Dorsolateral prefrontal cortex (tissue), 122 donors: ENCODE measurements at places on chromosomes 4 and X.

DNA sequence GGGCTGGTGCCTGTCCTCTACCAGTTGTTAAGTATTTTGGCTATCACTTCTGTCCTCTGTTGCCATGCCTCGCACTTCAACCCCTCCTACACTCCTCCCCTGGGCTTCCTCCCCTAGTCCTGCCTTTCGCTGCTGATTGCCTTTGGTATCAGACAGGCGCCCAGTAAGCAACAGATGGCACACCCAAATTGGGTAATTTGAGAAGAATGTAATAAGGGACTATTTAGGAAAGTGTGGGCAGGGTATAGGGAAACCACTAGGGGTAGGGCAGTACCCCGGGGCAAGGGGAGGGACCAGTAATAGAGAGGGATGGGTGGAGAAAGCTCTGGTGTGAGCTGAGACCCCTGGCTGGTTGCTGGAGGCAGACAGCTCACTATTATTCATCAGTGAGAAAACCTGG is 172.7 kb upstream of the USP9X start:
- no peak for DNase-seq

DNA sequence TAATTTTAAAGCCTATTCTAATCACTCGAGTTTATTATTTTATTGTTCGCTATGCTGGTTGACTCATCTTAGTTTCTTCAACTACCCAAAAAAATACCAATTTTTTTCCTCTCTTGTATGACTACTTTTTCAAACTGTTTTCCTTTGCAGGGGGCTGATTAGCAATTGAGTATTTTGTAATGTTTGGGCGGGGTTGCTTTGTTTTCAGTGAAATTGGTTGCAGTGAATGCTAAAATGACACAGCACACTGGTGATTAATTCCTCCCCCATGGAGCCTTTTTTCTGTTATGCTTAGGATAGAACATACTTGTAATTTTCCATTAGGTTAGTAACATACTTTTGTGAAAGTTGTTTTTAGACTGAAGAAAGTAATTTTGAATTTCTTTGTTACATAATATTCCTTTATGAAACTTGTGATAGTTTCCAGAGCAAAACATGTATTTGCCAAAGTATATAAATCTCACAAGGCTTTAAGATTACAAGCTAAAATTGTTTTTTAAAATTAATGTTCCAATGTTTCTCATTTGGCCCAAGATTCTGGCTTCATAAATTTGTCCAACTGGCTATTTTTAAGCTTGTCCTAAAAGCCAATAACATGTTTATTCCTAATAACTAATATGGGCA is 120.4 kb downstream of the CHIC1 start:
- DNase-seq, result no peak

- no peak for DNase-seq
These were observed 479.5 kb upstream of the FAM47C start for GRCh38 chrX:36528661-36529060.

GRCh38 chr4:5036239-5036638 is 15.0 kb upstream of the STK32B start:
- DNase-seq, result no peak

GRCh38 chr4:80576796-80577195 is 241.3 kb downstream of the CFAP299 start:
- DNase-seq, result no peak

DNA sequence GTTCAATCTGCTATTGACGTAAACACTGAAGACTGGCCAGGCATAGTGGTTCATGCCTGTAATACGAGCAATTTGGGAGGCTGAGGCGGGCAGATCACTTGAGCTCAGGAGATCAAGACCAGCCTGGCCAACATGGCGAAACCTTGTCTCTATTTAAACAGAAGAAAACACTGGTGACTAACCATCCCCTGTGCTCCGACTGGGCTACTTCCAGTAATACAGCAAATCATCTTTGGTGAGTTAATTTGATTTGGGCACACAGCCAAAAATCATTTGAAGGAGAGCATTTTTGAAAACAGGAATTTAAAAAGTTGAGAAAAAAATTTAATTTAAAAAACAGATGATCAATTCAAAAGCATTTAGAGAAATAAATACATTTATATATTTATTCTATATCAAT is 52.0 kb downstream of the SEC24D start:
- DNase-seq, result no peak

DNA sequence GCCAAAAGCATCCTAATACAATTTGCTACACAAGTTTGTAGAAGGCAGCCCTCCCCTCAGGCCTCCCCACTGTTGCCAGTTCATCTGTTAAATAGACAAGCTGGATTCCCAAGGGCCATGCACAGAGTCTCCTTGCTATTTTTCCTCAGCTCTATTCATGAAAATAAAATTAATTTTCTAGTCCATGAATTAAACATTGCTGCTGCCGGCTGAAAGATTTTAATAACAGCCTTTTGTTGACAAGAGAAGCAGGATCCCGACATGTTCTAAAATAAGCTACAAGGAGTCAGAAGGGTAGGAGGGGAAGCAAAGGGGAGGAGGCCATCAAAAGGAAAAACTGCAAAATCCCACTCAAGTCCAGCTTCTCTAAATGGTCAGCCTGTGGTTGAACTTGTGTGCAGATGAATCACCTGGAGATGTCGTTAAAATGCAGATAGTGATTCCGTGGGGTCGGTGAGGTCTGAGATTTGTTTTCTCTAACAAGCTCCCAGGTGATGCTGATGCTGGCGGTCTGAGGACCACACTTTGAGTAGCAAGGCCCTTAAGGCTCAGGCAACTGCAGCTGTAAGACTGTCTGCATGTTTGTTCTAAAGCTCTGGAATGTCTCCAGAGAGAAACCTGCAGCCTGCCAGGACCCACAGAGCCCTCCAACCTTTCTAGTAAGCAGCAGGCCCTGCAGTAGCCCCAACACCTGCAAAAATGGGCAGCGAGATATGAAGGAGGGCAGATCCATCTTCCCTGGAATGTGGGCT is 9.4 kb downstream of the SCD5 start:
- no peak for DNase-seq

DNA sequence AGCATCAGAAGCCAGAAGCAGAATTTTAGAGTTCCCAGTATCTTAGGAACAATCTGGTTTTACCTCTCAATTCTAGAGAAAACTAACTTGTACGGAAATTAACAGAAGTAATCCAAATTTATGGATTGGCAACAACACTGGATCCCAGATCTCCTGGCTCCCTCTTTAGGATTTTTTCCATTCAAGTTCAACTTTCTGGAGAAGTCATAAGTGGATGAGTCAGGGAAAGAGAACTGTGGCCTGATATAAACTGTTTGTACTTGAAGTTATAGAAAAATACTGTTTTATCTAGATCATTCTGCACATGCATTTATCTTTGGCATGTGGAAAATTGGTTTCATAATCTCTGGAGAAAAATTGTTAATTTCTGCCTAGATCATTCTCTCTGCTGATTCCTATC is 380.4 kb downstream of the PCDH7 start:
- no peak for DNase-seq

GRCh38 chr4:40065010-40065409 is 8.4 kb downstream of the N4BP2 start:
- no peak for DNase-seq

DNA sequence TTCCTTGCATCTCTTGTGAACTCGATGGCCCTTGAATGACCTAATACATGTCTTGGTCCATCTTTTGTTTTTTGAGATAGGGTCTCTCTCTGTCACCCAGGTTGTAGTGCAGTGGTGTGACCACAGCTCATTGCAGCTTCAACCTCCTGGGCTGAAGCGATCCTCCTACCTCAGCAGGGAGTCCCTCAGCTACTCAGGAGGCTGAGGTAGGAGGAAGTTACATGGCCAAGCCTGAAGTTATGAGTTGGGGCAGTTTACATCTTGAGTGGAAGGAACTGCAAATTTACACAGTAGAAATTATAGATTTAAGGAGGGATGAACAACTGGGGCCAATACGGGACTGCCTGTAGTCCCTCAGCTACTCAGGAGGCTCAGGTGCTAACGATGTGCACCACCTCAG is 97.2 kb upstream of the METTL14 start:
- DNase-seq, result no peak

DNA sequence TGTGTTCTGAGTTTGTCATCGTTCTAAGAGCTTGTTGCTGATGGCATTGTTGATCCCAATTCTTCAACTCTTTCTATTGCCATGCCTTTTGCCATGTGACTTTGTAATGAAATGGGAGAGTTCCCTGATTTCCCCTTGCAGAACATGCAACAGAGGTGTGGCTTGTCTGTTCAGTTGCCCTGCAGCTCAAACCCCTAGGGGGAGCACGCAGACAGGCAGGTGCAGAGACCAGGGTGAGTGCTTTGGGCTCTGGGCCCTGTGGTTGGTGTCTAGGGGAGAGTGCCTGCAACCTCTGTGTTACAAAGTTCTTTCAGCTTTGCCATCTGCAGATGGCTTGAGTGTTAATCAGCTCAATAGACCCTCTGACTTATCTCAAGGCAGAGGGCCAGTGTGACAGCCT is 332.7 kb downstream of the MID1IP1 start:
- no peak for DNase-seq

DNA sequence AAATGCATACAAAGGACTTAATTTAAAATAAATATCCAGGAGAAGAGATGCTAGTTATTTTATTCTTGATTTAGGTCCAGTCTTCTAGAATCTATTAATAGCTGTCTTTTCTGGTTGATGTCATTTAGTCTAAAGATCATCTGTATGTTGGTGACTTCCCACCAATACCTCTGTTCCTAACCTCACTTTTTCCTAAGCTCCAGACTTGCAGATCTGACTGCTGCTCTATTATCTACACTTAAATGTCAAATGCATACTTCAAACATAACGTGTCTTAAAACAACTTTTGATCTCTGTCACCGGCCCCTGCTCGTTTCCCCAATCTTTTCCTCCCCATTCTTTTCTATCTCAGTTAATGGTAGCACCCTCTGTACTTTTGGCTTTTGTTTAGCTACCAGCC is 133.3 kb downstream of the STIM2 start:
- DNase-seq, result no peak

DNA sequence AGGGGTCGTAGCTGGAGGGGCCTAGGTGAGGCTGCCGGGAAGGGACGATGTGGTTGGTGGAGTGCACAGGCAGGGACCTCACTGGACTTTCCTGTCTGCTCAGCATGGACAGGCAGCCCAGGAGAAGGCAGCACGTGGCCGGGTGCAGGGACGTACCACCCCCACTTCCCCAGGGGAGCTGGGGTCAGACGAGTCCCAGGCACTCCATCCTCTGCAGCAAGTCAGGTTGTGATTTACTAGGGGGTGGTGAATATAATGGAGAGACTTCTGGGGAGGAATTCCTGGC is 1.5 kb upstream of the CTBP1 start:
- no peak for DNase-seq

DNA sequence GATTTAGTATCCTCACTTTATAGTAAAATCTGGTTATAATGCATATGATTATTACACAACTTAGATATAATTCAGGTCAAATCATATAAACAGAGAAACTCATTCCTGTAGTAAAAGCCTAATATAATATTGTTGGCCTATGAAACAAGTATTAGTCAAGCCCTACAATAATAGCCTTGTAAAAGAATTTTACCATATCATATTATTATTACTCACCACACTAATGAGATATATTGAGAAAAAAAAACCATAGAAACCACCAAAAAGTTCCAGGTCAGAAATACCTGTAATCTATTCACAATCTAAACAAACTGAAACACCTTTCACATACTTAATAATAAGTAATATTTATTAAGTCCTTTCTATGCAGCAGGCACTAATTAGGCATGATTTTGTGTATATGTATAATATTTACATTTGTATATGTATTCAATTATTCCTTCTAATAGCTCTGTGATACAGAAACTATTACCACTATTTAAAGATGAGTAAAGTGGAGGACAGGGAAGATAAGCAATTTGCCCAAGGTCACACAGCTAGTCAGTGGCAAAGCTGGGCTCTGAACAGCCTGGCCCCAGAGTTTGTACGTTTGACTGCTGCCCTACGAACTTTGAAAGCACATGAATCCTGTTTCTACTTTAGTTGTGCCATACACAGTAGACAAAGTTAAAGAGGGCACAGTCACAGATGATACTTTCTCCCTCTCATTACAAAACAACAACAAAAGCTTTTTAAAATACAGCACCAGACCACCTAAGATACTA is 9.0 kb downstream of the ZNF827 start:
- no peak for DNase-seq

DNA sequence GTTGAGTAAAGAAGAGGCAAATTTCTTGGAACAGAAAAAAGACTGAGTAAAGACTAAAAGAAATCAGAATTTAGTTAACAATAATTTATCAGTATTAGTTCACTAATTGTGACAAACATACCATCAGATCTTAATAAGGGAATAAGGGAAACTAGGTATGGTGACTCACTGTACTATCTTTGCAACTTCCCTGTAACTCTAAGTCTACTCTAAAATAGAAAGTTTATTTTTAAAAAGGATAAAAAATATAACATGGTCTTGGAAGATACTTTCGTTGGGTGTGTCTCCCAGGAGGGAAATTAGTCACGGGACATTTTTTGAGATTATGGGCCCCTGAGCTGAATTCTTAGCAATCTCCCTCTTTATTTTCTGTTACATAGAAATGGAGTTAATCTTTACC is 97.3 kb downstream of the EMCN start:
- DNase-seq, result no peak

DNA sequence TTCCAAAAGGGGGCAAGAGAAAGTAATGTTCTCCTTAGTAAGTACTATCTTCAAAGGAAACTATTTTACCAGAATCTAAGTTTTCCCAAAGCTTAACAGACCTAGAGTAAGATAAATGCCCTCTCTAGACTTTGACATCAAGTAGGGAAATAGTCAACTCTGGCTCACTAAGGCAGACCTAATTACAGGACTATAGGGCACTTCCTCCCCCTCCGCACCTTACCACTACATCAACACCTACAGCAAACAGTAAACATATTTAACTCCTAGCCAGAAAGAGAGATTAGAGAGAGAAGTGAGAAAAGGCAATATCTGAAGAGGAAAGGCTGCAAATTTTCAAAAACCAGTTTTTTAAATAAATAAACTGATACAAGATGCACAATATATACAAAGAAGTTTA is 60.4 kb downstream of the CNOT6L start:
- no peak for DNase-seq

DNA sequence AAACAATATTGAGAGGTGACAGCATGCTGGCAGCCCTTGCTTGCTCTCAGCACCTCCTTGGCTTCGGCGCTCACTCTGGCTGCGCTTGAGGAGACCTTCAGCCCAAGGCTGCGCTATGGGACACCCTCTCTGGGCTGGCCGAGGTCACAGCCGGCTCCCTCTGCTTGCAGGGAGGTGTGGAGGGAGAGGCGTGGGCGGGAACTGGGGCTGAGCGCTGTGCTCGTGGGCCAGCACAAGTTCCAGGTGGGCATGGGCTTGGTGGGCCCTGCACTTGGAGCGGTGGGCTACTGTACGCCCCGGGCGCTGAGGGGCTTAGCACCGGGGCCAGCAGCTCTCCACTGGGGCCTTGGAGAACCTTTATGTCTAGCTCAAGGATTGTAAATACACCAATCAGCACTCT is 1613.8 kb upstream of the IGFBP7 start:
- no peak for DNase-seq

- DNase-seq, result no peak
These were observed 26.4 kb downstream of the CASP6 start for GRCh38 chr4:109676886-109677285.

GRCh38 chrX:2410279-2411020 is 90.3 kb downstream of the DHRSX start:
- DNase-seq, result no peak
